ENCODE measurements at places on chromosomes 2 and 18. TPM values are rescaled to one million over a fixed set of nuclear protein-coding genes. Genes with fewer than 3 reads are reported as not detected.
A peak's percentile ranks its signal among the peaks of the same experiment; 100 is the strongest.

- no peak for DNase-seq
- no peaks in the 10 kb centered on the region for H3K36me3 ChIP-seq
- H3K27me3 ChIP-seq, result no peaks in the 10 kb centered on the region
Measured at GRCh38 chr2:40556739-40557138, 104.8 kb upstream of the SLC8A1 start.

- H3K36me3 ChIP-seq, result no peaks in the 10 kb centered on the region
- DNase-seq, result no peak
- H3K4me1 ChIP-seq, result no peaks in the 10 kb centered on the region
- no peak overlapping the region for H3K4me3 ChIP-seq
- H3K27me3 ChIP-seq, result peaks cover 4% of the 10 kb centered on the region
Measured at GRCh38 chr18:12162786-12163185, 69.1 kb downstream of the ANKRD62 start.

- peaks cover 2% of the 10 kb centered on the region for H3K27me3 ChIP-seq
- no peak for DNase-seq
- H3K27ac ChIP-seq, result no peak overlapping the region
- no peaks in the 10 kb centered on the region for H3K36me3 ChIP-seq
Measured at GRCh38 chr2:131408778-131409177, 44.8 kb upstream of the RAB6D start.

- H3K27me3 ChIP-seq, result no peaks in the 10 kb centered on the region
- no peak overlapping the region for H3K27ac ChIP-seq
- H3K4me1 ChIP-seq, result no peaks in the 10 kb centered on the region
- H3K4me3 ChIP-seq, result no peak overlapping the region
- no peaks in the 10 kb centered on the region for H3K36me3 ChIP-seq
Measured at GRCh38 chr2:121212661-121213325, 72.2 kb downstream of the TFCP2L1 start.

IL1F10 gene
- not detected for total RNA-seq

DNA sequence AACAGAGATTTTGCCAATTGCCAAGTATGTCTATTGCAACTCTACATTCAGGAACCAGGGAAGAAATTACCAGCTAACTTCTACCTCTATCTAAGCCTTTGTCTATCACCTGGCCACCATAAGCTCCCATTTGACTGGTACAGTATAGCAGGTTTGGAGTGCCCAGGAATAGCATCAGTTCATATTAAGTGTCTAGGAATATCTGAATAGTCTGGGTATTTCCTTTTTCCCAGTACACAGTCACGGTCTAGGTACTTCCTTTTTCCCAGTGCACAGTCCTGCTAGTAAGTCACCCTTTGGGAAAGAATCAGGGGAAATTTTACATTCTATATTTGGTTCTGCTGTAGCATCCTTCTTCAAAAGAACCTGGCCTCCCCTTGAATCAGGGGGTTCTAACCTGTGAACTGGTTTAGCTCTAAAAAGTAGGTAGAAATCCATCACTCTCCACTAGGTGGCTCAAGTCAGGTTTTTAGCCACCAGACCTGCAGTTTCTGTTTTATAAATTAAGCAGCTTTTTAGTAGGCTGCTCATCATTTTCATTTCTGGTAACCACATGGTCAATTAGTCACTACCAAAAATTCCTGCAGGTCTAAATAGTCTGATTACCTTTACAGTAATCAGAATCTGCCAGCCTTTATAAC is 49.3 kb upstream of the DNAJC10 start:
- H3K4me1 ChIP-seq, result no peaks in the 10 kb centered on the region
- DNase-seq, result no peak
- H3K27me3 ChIP-seq, result no peaks in the 10 kb centered on the region
- H3K4me3 ChIP-seq, result no peak overlapping the region
- no peak overlapping the region for H3K27ac ChIP-seq

GRCh38 chr2:214801068-214801467 is 8.4 kb downstream of the BARD1 start:
- H3K4me1 ChIP-seq, result peaks cover 22% of the 10 kb centered on the region
- no peak for DNase-seq
- no peak overlapping the region for H3K27ac ChIP-seq
- H3K27me3 ChIP-seq, result peaks cover 3% of the 10 kb centered on the region
- H3K4me3 ChIP-seq, result no peak overlapping the region

- peak overlapping the region; percentile 15 for H3K27ac ChIP-seq
- no peak for DNase-seq
- H3K27me3 ChIP-seq, result peaks cover 10% of the 10 kb centered on the region
- peak overlapping the region; percentile 98 for H3K4me3 ChIP-seq
- H3K4me1 ChIP-seq, result peaks cover 7% of the 10 kb centered on the region
Measured at GRCh38 chr2:46942143-46942526, 26.5 kb upstream of the MCFD2 start.

DNA sequence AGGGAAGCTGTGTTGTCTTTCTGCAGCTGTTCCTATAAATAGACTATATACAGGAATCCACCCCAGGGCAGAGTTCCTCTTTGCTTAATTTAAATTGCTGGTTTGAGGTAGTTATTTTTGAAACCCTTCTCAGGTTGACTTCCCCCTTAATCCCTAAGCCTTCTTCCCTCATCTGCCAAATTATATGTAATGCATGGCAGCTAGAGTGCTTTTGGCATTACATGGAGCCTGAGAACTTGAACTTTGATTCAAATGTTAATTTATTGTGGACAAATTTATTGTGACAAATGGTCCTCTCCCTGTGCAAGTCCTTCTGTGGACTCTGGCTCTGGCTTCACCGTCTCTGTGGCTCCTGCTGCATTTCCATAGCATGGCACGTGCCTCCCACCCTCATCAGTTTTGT is 29.2 kb downstream of the MYO1B start:
- no peak for DNase-seq
- H3K27ac ChIP-seq, result no peak overlapping the region
- peaks cover 7% of the 10 kb centered on the region for H3K36me3 ChIP-seq
- peaks cover 34% of the 10 kb centered on the region for H3K4me1 ChIP-seq
- no peaks in the 10 kb centered on the region for H3K27me3 ChIP-seq

ORC4 gene
- 41.3 TPM for total RNA-seq

GRCh38 chr2:210655229-210655975 is 99.0 kb downstream of the CPS1 start:
- no peaks in the 10 kb centered on the region for H3K36me3 ChIP-seq
- DNase-seq, result no peak
- H3K4me3 ChIP-seq, result no peak overlapping the region
- H3K4me1 ChIP-seq, result no peaks in the 10 kb centered on the region
- no peak overlapping the region for H3K27ac ChIP-seq

DNA sequence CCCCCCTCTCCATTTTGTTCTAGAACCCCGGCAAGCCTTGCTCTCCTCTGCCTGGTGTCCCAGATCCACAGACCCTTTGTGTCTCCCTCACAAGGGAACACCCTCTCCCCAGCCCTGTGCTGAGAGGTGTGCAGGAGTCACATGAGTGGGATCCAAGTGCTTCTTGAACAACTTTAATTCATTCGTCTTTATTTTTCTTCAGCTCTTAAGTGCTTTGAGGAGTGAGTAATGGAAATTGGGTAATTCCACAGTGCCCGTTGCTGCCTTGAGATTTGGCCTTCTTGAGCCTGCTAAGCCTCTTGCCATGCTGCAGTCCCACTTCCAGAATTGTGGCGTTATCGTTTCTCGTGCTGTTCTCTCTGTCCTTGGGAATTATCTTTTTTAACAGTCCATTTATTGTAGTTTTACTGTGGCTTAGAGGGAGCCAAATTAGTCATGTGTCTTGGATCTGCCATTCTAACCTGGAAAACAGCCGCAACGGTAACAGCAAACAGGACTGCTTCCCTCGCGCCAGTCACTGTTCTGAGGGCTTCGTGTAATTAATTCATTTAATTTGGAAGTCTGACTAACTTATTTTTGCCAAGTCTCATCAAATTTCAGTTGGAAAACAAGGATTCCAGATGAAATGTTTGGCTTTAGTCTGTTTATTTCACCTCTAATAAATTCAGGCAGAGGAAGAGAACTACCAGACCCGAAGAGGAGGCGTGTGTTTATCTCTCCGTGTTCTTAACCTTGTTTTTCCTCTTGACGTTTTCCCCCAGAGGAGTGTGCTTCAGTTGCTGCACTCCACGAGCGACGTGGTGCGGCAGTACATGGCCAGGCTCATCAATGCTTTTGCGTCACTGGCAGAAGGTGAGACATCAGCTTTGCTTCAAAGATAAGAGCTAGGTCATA is 72.0 kb downstream of the ARMC9 start:
- no peaks in the 10 kb centered on the region for H3K4me1 ChIP-seq
- H3K36me3 ChIP-seq, result peaks cover 17% of the 10 kb centered on the region
- H3K27ac ChIP-seq, result no peak overlapping the region
- no peak overlapping the region for H3K4me3 ChIP-seq

DNA sequence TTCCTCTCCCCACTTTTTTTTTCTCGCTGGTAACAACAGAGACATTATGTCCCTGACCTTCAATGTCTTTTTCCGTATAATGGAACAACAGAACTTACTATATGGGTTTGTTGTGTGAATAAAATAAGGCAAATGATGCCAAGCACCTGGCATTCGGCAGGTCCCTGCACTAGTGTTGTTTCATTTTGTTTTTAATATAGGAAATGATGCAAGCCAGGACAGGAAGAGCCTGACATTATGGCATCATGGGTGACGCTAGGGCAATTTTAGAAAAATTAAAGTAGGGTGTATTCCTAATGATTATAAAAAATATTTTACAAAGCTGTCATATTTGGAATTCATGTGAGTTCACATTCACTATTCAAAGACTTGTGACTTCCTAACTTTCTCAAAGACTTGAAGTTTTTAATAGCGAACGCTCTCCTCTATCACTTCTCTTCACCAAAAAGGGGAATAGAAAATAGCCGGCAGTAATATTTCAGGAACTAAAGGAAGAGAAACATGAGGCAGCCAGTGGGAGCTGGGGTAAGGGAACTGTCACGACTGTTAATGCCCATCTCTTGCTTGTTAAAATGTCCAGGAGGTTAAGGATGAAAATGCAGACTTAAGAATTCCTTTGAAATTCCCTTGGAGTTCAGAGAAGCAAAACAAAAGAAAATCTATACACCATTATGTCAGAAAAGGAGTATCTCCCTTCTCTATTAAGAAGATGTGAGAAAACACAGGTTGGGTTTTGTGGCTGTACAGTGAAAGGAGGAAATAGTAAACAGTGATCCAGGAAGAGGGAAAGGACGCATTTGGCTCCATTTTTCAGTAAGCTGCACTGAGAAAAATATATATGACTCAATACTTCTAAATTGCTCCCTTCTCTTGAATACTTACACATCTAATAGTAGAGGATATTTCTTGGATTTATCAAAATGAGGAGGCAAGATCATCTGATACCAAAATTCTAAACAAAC is 60.2 kb downstream of the DPP4 start:
- H3K4me3 ChIP-seq, result no peak overlapping the region
- no peak for DNase-seq
- peaks cover 3% of the 10 kb centered on the region for H3K27me3 ChIP-seq
- H3K27ac ChIP-seq, result no peak overlapping the region

- no peaks in the 10 kb centered on the region for H3K36me3 ChIP-seq
- DNase-seq, result no peak
- no peak overlapping the region for H3K4me3 ChIP-seq
Measured at GRCh38 chr2:17363846-17364245, 154.4 kb downstream of the RAD51AP2 start.

- H3K36me3 ChIP-seq, result no peaks in the 10 kb centered on the region
- H3K27ac ChIP-seq, result no peak overlapping the region
- DNase-seq, result no peak
- H3K4me1 ChIP-seq, result no peaks in the 10 kb centered on the region
Measured at GRCh38 chr2:15042801-15043217, 410.3 kb downstream of the LRATD1 start.

CHST9 gene
- 4.7 TPM for total RNA-seq

- DNase-seq, result no peak
- no peak overlapping the region for H3K4me3 ChIP-seq
- H3K27ac ChIP-seq, result no peak overlapping the region
Measured at GRCh38 chr2:10195278-10196109, 73.0 kb downstream of the RRM2 start.

LBX2 gene
- total RNA-seq, result not detected

GRCh38 chr2:45904946-45905631 is 253.6 kb downstream of the PRKCE start:
- peaks cover 6% of the 10 kb centered on the region for H3K27me3 ChIP-seq
- H3K27ac ChIP-seq, result no peak overlapping the region
- no peaks in the 10 kb centered on the region for H3K4me1 ChIP-seq
- H3K36me3 ChIP-seq, result no peaks in the 10 kb centered on the region

CBLN2 gene
- not detected for total RNA-seq

- H3K27ac ChIP-seq, result no peak overlapping the region
- no peaks in the 10 kb centered on the region for H3K4me1 ChIP-seq
- H3K4me3 ChIP-seq, result no peak overlapping the region
- no peaks in the 10 kb centered on the region for H3K36me3 ChIP-seq
Measured at GRCh38 chr18:25659541-25659940, 307.6 kb upstream of the ZNF521 start.

DNA sequence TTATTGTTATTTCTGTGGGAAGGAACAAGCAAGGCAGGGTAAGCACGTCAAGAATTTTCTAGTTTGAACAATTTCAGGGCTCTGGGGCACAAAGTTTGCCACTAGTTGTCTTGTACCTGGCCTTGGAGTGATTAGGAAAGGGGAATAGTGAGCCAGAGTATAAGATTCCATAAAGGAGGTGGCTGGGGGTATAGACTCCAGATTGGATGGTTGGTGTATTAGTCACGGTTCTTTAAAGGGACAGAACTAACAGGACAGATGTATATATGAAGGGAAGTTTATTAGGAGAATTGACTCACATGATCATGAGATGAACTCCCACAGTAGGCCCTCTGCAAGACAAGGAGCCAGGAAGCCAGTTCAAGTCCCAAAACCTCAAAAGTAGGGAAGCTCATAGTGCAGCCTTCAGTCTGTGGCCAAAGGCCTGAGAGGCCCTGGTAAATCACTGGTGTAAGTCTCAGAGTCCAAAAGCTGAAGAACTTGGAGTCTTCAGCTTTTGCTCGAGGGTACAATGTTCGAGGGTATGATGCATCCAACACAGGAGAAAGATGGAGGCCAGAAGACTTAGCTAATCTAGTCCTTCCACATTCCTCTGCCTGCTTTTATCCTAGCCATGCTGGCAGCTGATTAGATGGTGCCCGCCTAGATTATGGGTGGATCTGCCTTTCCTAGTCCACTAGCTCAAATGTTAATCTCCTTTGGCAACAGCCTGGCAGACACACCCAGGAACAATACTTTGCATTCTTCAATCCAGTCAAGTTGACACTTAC is 31.5 kb upstream of the PTPRM start:
- H3K36me3 ChIP-seq, result no peaks in the 10 kb centered on the region
- H3K27ac ChIP-seq, result no peak overlapping the region
- H3K27me3 ChIP-seq, result peaks cover 3% of the 10 kb centered on the region

SNED1 gene
- total RNA-seq, result 2.3 TPM

DNA sequence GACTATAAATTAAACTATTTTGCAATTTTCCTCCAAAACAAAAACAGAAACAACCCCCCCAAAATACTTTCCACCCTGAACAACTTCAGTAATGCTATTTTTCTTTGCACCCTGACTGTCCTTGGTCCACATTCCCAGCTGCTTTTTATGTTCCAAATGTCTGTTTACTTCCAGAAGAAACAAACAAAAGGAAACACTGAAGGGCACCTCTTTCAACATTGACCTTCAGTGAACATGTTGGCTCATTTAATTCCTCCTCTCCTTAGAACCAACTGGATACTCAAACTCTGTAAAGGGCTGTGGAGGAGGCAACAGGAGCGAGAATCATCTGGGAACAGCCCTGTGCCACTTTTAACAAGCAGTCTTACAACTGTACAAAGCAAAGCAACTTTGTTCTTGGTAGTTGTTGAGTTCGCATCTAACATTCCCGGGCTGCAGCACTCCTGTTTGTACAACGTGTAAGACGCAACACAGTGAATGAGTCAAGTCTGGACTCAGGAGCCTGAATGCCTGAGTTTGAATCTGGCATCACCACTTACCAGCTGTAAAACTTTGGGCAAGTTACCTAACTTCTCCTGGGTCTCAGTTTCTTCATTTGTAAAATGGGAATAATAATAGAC is 111.4 kb upstream of the GATA6 start:
- no peak overlapping the region for H3K27ac ChIP-seq
- H3K27me3 ChIP-seq, result no peaks in the 10 kb centered on the region
- H3K4me3 ChIP-seq, result no peak overlapping the region
- no peak for DNase-seq
- H3K4me1 ChIP-seq, result no peaks in the 10 kb centered on the region
